ENCODE measurements at places on chromosomes 1 and 21.

- DNase-seq = no peak
Observed at GRCh38 chr1:66231217-66231616, 302.7 kb upstream of the SGIP1 start.

- DNase-seq = peak; percentile 74
Observed at GRCh38 chr1:91806769-91807700, 78.9 kb downstream of the TGFBR3 start.

DNA sequence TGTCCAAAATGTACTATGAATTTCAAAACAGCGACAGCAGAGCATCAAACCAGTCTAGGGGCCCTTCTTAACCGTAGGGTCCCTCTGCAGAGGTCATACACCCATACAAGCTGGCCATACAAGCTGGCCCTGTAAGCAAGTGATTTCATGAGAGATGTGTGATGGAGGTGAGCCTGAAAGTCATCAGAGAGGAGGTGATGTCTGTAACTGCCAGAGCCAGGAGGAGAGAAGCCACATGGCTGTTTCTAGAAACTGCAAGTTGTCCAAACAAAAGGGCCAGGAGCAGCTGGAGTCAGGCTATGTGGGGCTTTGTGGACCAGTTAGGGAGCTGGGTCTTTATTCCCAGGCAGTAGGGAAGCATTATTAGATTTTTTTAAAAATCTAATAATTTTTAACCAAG is 14.8 kb upstream of the SERINC2 start:
- no peak for DNase-seq

DNA sequence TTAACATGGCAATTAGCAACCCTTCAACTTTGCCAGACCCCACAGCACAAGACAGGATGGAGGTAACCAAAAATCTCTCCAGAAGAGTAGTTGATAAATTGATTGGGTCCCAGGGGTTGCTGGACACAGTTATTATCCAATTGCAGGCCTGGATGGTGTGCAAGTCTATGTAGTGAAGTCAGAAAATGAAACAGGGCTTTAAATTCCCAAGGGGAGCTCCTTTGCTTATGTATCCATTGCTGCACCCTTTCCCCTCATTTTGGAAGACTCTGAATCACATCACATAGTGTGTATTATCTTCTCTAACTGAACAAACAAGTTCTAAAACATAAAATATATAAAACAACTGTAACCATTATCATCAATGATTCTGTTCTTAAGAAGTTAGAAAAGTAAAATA is 550.2 kb downstream of the LMO4 start:
- no peak for DNase-seq

DNA sequence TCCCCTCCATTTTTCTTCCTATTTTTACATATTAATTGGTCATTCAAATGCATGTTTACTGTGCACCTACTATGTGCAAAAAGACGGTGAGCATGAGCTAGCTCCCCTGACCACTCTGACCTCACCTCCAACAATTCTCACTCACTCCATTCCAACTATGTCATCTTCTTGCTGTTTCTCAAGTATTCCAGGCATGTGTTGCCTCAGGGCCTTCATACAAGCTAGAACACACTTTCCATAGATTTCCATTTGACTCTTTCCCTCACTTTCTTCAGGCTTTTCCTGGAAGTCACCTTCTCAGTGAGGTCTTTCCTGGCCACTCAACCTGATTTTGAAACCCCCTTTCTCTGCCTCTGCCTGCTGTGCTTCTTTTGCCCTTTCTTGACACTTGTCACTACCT is 32.6 kb downstream of the CHIA start:
- DNase-seq = no peak

- peak; percentile 45 for DNase-seq
Observed at GRCh38 chr21:16195538-16195910, 465.7 kb downstream of the USP25 start.

GRCh38 chr1:2564006-2564814 is 8.0 kb downstream of the TNFRSF14 start:
- no peak for DNase-seq

DNA sequence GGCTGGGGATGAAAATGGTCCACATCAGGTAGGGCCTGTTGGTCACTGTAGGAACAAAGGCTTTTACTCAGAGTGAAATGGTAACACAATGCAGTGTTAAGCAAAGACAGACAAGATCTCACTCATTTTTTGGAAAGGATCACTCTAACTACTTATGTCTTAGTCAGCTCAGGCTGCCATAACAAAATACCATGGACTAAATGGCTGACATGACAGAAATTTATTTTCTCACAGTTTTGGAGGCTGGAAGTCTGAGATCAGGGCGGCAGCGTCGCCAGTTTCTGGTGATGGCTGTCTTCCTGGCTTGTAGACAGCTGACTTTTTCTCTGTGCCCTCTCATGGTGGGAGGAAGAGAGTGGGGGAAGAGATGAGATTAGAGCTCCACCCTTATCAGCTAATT is 10.2 kb upstream of the MAGI3 start:
- no peak for DNase-seq

- DNase-seq = no peak
Observed at GRCh38 chr1:82220754-82221153, 420.0 kb downstream of the ADGRL2 start.

DNA sequence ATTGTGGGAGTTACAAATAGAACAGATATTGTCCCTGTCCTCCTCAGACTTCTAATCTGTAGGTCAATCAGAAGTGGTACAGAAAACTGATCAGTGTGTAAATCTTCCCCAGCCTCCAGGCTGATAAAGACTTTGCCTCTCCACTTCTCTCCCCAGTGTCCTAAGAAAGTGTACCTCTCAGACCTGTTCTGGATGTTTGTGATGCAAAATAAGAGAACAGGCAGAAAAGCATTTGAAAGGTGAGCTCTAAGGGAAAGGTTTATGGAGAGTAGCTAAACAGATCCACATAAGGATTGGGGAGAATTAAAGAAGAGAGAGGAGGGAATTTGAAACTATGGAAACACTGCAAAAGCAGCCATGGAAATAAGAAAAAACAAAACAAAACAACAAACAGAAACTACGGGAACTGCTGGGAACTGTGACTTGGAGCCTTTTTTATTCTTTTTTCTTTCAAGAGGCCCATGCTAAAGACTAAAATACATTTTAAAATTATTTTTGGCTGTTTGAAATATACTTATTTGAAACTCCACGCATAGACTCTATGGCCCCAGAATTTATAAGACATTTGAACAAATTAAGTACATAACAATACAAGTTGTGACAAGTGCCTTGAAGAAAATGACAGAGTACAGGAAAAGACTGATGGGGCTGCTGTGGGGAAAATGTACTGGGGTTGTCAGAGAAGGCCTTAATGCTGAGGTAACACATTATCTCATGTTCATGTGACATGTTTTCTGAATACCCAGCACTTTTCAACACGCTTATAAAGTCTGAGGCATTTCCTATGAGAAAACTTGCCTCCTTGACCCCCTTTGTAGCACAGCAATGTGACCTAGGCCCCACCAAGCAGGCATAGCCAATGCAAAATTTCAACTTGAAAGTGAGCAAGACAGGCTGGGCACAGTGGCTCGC is 51.2 kb downstream of the TRAF5 start:
- DNase-seq = no peak

DNA sequence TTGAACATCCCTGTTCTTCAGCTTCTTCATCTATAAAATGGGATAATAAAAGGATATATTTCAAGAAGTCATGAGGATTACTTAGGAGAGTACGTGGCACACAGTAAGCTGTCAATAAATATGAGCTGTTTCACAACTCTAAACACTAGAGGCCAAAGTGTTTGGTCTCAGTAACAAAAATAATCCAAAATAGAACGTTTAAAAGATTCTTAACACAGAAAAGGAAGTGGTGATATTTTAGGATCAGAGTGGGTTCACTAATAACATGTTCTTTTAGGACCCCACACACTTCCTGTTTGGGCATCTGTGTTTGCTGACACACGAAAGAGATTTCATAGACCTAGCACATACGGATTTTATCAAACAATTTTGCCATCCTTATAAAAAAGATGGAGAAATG is 32.9 kb downstream of the TNFSF18 start:
- no peak for DNase-seq

DNA sequence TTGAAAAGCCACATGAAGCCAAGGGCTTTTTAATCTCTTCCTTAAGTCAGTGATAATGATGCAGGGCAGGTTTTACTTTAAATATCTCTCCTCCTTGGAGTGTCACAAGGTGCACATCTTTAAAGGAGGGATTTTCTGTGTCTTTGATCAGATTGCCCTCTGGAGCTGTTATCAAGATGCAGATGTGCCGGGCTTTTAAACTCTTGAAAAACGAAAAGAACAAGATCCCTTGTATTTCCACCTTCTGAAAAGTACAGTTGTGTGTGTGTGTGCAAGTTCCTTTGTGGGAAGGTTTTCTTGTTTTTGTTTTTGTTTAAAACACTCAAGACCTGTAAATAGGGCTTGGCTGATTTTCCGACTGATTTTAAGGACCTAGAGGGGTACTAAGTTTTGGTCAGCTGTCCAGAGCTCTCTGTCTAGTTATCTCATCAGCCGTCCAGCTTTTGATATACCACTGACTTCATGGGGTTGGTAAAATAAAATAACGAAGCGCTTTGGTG is 1.6 kb downstream of the MARK1 start:
- DNase-seq = no peak

DNA sequence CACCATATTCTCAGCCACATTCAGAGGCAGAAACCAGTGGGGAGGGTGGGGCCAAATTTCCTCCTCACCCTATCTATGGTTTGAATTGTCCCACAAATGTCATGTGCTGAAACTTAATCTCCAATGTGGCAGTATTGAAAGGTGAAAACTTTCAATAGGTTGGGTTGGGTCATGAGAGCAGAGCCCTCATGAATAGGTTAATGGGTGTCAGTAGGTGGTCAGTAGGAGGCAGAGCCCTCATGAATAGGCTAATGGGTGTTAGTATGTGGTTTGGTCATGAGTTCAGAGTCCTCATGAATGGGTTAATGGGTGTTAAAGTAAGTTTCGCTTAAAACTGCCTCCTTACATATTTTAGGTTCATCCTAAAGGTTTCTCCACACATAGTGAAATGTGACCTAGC is 170.0 kb downstream of the FCRL5 start:
- no peak for DNase-seq
